ENCODE measurements at places on chromosomes 6 and 20. TPM values are rescaled to one million over a fixed set of nuclear protein-coding genes. Genes with fewer than 3 reads are reported as not detected.

Gene HLA-DRB1
- 82.5 TPM for total RNA-seq

Gene GPR6
- not detected for total RNA-seq

DNA sequence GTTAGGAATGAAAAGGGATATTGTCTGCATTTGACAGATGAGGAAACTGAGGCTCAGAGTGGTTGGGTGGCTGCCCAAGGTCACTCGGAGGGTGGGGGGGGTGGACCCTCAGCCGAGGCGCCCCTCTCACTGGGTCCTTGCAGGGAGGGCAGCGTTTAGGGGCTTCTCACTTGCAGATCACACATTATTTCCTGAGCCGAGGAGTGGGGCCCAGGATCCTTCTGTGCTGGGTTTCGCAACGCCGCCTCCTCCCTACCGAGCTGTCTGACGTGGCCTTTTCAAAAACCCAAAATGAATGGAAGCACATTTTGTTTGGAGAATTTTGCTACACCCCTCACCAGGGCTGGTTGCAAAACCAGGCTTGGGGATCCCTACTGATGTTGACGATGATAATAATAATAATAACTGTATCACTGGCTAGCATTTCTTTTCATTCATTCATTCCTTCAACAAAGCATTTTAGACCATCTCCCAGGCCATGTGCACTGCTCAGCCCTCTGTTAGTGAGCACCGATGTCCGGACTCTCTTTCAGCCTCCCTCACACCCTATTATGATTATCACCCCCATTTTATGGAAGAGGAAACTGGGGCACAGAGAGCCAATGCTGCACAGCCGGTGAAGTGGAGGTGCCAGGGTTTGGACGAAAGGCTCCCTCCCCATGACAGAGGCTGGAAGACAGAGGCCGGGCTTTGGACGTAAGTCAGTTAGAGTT lies 5.2 kb downstream of the DLGAP4 start:
- no peak for DNase-seq

Gene GRM1
- not detected for total RNA-seq

GRCh38 chr6:108966855-108967755 lies 118.9 kb downstream of the ARMC2 start:
- DNase-seq, result peak; percentile 72

GRCh38 chr20:46357030-46357514 lies 48.8 kb upstream of the CDH22 start:
- DNase-seq, result peak; percentile 72

Gene ADGB
- not detected for total RNA-seq

Gene HAO1
- total RNA-seq, result not detected

DNA sequence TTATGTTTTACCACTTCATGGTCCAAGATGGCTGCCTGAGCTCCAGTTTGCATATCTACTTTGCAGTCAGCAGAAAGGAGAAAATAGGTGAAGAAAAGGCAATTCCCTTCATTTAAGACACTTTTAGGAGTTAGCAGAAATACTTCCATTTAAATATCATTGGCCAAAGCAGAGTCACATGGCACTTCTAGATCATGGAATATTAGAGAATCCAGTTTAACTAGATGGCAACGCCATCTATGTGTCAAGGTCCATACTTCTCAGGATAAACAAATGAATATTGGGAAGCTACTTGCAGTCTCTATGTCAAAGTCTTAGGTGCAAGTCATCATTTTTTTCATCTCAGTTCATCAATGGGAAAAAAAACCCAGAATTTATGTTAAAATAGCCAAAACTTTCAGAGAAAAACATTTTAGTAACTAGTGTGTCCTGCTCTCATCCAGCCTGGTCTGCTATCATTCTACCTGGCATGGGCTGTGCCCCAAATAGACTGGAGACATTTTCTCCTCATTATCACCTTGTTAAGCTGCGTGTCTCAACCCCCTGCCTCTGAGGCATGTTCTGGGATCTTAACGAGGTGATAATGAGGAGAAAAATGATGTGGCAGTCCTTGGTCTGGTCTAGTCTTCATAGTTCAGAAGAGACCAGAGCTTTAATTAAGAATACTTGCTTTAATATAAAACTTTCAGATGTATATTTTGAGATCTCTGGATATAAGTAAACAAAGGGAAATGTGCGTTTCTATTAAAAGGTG lies 227.3 kb downstream of the TBX18 start:
- no peak for DNase-seq

Gene BCAS1
- not detected for total RNA-seq

GRCh38 chr20:43917380-43917779 lies 2.7 kb downstream of the TOX2 start:
- no peak for DNase-seq

Gene C20orf202
- total RNA-seq, result not detected

- DNase-seq, result no peak
Observed at GRCh38 chr6:503610-504362, 112.2 kb downstream of the IRF4 start.

DNA sequence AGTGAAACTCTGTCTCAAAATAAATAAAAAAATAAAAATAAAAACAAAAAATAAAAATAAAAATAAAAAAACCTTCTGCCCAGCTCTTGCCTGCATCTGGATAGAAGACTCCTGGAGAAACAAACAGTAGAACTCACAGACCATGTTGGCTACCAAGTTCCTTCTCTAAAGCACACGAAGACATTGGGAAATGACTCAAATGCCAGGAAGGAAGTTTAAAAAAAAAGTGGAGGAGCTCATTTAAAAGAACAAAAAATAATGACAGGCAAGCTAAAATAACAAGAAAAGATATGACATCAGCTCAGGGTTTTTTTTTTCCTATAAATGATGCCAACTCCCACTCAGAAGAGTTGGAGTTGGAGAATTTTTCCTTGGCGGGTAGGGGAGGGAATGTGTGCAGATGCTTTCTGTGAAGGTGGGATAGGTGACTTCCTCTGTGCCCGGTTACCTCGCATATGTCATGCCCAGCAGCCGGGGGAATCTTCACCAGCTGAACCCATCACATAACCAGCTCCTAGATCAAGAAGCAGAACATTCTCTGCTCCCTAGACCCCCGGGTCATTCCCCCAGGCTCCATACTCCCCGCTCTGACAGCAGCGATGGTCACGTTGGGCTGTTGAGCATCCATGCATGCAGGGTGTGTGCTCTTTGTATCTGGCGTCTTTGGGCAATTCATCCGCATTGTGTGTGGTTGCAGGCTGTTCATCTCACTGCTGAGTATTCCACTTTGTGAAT lies 17.3 kb upstream of the CD93 start:
- DNase-seq, result no peak

GRCh38 chr6:118525913-118526780 lies 21.9 kb upstream of the PLN start:
- DNase-seq, result no peak

Gene SOX18
- 244 TPM for total RNA-seq

- DNase-seq, result no peak
Observed at GRCh38 chr20:38203981-38204357, 38.9 kb upstream of the TGM2 start.

DNA sequence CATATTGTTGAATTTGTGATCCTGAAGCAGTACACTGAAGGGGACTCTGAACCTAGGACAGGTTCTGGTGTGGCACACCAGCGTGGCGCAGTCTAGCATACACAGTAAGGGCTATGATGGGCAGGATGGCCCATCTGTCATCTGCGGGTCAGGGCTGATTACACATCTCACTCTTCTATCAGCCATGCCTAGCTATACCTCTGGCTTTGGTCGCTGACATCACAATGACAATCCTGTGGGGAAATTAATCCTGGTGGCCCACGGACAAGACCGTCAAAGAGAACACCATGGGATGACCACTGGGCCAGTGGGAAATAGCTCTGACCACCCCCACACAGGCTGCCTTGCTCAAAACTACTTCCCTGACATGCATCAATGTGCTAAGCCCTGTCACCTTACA lies 2.8 kb downstream of the SNHG17 start:
- no peak for DNase-seq

Gene VSX1
- not detected for total RNA-seq

DNA sequence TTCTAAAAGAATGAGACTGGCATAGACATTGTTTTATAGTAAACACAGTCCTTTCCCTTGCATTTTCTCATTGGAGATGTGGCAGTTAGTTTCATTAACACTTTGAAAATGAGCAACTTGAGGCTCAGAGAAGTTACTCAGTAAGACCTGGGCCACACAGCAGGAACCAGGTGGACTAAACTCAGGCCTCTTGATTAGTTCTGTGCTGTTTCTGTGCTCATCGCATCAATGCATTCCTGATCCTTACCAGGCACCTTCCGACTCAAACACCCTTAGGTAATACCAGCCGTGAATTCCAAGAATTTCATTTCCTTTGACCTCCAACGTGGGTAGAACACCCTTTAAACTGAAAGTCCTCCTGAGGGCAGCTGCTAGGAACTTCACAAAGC lies 362.8 kb downstream of the ESR1 start:
- no peak for DNase-seq

Gene OR2H2
- total RNA-seq, result not detected

DNA sequence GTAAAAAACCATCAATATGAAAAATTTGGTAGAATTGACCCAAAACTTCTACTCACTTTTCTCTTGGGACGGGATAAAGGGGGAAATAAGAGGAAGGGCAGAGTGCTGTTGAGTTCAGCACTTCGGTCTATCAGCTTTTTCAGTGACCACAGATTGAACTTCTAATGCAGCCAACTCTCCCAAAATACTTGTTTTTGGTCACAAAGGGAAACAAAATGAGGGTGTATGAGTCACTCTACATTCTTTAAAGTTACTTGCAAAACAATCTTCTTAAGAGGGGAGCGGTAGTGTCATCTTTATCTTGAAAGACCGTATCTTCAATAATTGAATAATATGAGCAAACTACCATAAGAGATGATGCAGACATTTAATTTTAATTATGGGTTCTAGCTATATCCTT lies 661.3 kb downstream of the CD109 start:
- DNase-seq, result no peak

Gene EFCAB8
- not detected for total RNA-seq

DNA sequence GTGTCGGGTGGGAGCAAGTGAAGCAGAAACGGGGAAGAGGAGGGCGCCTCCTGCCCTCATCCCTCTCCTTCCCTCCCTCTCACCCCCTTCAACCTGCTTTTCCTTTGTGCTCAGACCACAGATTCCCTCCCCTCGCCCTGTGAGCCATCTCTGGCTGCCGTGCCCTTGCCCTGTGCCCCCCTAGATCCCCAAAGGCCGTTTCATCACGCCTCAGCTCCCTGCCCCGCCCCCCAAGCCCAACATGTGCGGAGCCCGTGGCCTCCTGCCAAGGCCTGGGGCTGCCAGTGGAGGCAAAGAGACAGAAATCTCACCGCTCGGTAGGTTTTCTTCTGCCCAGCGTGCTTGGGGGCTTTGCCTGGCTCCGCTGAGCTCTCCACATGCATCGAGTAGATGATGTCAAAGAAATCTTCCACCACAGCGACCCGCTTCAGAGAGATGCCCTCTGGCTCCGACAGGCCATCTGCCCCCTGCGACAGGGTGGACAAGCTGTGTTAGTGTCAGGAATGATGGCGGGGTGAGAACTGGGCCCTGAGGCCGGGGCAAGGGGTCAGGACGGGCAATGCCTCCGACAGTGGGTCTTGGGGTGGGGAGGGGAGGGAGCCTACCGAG lies 57.6 kb downstream of the NOL4L start:
- DNase-seq, result no peak

- no peak for DNase-seq
Observed at GRCh38 chr6:126076992-126077664, 90.8 kb downstream of the TRMT11 start.

DNA sequence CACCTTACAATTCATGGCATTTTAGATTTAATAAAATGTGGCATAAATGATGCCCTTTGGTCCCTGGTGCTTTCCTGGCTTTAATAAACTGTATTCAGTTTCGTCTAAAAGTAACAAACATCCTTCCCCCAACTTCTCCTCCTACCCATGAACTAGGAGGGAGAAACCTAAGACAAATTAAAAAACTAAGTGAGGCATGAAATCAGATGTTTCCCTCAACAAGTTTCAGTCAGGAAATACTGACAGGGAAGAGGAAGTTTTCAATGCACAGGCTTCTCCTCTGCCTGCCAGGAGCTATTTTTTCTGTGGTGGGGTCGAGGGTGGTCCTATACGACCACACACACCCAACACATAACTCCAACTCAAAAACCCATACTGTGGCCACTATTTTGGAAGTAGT lies 10.0 kb downstream of the HBS1L start:
- no peak for DNase-seq

DNA sequence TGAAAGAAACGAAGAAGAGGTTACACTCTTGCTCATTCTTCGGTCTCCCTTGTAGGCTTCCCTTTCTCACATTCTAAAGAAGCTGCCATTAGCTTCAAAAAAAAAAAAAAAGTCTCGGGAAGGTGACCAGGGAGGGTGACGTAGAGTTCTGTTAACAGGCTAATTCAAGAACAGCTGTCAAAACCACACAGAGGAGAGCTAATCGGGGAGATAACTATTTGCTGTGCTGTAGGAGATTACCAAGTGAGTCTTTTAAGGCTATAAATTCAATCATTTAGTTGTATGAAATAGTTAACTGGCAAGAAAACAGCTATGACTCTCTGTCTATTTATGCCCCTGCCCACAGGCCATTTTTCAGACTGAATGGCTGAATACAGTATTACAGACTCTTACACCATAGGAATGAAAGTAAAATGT lies 256.8 kb downstream of the SYNE1 start:
- no peak for DNase-seq

Gene CDH22
- total RNA-seq, result not detected

Gene FYN
- total RNA-seq, result 141 TPM

DNA sequence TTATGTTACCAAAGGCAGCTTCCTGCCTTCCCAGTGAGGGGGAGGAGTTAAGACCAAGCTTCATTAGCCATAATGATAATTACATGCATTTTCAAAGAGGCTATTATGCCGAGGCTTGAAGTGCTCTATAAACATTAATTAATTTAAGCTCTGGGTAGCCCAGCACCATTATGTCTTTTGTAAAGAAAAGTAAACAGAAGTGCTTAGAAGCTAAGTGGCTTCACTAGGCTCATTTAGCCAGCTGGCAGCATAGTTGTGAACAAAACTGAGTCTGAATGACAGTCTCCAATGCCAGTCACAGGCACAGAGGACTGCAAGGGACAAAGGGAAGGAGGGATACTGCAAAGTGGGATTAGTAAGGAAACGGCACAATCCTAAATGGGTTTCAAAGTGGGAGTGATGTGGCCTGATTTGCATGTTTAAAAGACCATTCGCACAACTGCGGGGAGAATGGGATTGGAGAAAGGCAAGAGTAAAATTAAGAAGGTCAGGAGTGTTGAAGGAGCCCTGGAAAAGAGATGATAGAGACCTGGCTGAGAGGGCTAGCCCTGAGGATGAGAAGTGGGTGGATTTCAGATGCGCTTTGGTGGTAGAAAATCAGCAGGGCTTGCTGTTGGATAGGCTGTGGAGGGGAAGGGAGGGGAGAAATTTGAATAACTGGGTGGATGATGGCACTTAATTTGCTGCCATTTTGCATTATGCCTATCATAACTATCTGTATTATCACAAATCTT lies 20.1 kb upstream of the ISM1 start:
- DNase-seq, result no peak

- no peak for DNase-seq
Observed at GRCh38 chr6:138555421-138555988, 56.2 kb upstream of the NHSL1 start.

Data from ascending aorta (tissue), 2 donors.